ENCODE measurements at places on chromosomes 1 and 21.
A peak's percentile ranks its signal among the peaks of the same experiment; 100 is the strongest.

DNA sequence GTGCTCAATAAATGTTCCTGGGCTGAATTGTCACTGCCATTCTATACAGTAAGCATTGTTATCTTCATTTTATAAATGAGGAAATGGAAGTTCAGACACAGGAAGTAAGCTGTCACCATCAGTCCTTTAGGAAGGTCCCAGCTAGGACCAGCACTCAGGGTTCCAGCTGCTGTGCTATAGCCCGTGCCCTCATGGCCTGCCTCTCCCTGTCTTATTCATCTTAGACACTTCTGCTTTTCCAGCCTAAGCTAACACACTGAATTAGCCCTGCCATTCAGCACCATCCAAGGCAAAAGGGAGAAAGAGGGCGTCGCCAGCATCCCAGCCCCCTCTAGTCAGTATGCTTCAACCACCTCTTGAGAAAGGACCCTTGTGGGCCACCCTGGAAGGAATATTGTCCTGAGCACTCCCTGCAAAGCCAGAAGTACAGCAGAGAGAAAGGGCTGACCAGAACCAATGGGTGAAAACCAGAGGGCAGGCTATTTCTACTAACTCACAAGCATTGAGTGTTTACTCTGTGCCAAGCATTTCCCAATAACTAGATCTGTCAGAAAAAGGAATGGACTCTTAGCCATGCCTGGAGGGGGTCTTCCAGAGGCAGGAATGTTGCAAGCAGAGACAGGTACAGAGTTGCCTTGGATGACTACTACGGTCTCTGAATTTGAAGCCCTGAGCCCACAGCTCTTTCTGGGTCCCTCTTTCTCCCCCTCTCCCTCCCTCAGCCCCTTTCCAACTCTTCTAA is 77.9 kb upstream of the NFIA start:
- peak; percentile 39 for DNase-seq

GRCh38 chr21:45091550-45092322 is 17.4 kb downstream of the ADARB1 start:
- peak; percentile 27 for DNase-seq

DNA sequence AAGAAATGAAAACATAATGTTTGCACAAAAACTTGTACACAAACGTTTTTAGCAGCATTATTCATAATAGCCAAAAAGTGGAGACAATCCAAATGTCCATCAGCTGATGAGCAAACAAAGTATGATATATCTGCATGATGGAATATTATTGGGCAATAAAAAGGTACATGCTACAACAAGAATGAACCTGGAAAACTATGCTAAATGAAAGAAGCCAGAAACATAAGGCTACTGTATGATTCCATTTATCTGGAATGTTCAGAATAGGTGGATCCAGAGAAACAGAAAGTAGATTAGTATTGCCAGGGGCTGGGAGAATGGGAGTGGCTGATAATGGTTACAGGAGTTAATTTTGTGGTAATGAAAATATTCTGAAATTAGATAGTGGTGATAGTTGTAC is 19.0 kb downstream of the FBXO28 start:
- no peak for DNase-seq

DNA sequence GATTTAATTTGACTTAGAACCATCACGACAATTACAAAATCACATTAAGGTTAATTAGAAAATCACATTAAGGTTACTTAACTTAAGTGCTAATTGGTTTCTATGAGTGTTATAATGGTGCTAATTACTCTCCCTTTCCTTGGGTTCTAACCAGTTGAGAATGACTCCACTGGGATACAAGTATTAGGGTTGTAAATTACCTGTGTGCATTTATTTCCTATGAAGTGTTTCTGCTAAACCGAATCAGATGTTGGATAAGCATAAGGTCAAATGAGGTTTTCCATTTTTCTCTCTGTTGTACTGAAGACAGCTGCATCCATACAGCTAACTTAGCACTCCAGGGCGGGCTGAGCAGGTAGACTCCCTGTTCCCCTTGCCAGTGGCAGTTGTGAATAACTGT is 610.3 kb upstream of the TMPRSS15 start:
- no peak for DNase-seq

DNA sequence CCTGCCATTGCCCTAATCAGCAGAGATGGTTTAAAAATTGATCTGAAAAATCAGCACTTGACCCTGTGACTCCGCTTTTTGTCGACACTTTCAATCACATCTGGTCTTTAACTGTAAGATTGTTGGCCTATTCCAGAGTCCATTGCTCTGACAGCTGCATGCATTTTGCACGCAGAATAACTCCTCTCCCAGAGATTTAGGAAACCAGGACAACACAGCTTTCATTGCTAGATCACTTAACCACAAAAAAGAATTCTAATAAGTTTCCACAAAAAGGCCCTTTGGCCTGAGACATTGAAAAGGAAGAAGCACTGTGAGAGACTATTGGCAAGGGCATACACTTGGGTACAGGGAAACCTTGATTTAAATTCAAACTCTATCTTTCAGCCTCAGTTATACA is 373.1 kb downstream of the TGFB2 start:
- peak; percentile 13 for DNase-seq

- DNase-seq: no peak
These were observed 44.1 kb downstream of the PLXNA2 start for GRCh38 chr1:208200116-208200515.

GRCh38 chr1:27727126-27727525 is 1.4 kb downstream of the FAM76A start:
- DNase-seq: peak; percentile 60

GRCh38 chr1:201171063-201172036 is 17.1 kb upstream of the TMEM9 start:
- peak; percentile 33 for DNase-seq

DNA sequence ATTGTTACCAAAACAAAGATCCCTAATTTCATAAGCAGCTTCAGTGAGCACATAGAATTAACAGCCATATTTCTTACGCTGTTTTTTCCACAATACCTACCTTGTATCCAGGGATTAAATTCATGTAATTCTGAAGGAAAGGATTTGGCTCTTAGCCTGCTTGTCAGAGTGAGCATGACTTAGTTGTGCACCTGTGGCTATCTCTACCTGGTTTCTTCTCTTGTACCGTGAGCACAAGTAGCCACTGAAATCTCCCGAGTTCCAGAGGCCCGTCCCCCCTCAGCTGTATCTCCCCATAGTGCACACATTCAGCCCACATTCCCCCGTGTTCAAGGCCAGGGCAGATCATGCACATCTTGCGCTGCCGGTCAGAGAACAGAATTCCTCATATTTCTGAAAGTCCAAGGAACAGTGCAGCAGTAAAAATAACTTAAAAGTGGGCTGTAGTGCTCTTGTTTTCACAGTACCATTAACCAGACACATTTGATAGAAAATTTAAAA is 2.3 kb downstream of the TENT5C start:
- DNase-seq: no peak

- DNase-seq: no peak
These were observed 377.4 kb downstream of the RRAGC start for GRCh38 chr1:38481871-38482826.

DNA sequence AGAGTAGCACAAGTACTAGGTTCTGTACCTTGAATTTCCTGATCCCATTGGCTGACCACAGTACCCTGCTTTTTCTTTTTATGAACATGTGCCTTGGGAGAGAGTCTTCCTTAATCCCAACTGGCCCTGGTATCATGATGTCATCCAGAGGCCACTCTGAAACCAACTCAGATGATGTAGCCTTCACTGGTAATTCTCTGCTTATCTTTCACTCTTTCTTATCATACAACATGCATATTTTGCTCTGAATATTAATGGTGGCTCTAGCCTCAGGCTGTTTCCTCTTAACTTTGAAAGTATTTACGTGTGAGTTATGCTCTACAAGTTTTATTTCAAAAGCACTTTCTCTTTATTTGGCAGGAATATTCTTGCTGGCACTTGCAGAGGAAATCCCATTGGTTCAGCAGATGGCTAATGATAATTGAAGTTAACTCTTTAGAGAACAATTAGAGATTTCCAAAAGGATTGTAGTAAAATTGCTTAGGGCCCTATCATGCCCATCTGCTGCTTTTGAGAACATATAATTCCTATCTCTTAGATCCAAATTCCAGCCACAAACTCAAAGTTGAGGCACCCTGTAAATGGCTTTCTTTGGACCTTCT is 86.1 kb downstream of the PTGER3 start:
- DNase-seq: no peak

- no peak for DNase-seq
These were observed 466.1 kb downstream of the KCNT2 start for GRCh38 chr1:196142111-196142640.

- no peak for DNase-seq
These were observed 748.6 kb upstream of the ADGRL2 start for GRCh38 chr1:81052162-81052561.

DNA sequence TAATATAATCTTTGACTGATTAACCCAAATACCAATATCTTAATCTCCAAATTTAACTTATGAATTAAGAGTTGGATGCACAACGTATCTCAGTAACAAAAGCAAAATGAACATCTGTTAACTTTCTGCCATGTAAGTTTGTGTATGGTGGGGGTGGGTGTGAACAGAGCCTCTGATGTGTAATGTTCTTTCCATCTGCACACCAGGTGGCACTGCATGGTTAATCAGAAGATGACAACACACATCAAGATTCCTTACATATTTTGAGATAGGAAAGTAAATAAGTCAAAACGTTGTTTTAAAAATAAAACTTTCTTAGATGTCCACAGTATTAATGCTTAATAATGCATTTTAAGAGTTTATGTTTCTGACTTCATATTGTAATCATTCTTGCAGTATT is 251.9 kb downstream of the DPYD start:
- DNase-seq: peak; percentile 73

GRCh38 chr21:17538576-17538975 is 25.7 kb downstream of the CXADR start:
- DNase-seq: no peak

DNA sequence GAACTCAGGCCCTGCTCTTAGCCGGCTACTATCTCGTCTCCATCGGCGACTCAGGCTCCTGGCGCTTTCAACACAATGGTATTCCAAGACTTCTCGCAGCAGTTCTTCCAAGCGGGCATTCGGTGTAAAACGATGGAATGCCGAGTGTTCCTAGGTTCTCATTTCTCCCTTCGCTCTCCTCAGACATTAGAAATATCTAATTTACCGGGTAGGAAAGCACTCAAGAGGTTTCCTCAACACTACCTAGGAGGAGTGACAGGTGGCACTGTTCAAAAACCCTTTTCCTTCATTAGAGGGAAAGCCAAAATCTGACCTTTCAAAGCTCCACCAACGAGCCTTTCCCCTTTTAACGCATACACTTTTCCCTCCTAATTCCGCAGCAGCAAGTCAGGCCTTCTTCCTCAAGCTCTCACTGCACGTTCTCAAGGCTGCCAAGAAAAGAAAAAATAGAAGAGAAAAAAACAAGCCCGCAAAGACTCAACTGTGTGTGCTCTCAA is 601 bp downstream of the UBE2G2 start:
- DNase-seq: peak; percentile 31

- no peak for DNase-seq
These were observed 45.0 kb upstream of the RASAL2 start for GRCh38 chr1:178048883-178049282.

DNA sequence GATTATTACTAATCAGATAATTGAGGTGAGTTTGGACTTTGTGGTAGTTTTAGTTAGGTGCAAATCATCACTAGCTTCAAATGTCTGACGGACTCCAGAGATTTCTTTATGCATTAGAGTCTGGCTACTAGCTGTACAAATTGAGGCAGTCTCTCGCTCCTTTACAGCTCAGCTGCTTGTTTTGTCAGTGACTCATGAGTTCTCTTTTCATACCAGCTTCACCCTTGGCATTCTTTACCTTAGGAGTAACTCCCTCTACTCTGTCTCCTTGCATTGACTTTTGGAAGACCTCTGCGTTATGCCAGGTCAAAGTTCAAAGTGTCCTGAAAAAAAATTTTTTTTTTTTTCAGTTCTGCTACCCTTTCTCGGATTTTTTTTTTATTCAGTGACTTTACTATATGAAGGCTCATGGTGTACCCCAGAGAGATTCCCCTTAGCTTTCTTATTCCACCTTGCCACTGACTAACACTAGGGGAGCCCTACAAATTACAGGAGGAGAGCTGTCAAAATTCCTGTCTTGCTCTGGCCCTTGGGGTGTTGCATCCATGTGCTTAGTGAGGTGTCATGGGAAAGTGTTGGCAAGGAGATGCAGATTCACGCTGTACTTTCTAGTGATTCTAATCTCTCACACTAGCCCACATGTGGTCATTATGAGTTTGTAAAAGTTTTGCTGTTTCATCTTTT is 576.6 kb downstream of the ADGRL2 start:
- DNase-seq: peak; percentile 64

- peak; percentile 81 for DNase-seq
These were observed 73.3 kb downstream of the MRPL37 start for GRCh38 chr1:54273092-54273794.

DNA sequence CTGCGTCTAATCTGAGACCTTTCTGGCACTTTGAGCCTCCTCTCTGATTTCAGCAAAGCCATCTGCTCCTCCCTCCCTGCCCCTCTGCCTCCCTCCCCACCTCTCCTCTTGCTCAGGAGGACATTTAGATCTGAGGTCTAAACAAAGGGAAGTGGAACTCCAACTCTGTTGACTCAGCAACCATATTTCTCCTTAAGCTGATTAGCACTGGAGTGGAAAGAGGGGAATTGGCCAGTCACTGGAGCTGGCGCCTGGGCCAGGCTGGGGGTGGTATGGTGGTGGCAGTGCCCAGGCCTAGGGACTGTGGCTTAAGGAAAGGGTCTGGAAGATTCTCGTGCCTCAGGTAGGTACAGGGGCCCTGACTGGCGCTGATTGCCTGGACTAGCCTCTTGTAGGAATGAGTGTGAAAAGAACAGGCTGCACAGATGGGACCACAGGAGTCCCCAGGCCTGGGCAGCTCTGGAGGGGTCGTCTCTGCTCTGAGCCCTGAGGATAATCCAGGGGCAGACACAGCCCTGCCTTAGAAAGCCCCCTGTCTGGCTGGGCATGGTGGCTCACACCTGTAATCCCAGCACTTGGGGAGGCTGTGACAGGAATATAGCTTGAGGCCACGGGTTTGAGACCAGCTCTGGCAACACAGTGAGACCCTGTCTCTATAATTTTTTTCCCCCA is 11.9 kb downstream of the SH2D2A start:
- no peak for DNase-seq

DNA sequence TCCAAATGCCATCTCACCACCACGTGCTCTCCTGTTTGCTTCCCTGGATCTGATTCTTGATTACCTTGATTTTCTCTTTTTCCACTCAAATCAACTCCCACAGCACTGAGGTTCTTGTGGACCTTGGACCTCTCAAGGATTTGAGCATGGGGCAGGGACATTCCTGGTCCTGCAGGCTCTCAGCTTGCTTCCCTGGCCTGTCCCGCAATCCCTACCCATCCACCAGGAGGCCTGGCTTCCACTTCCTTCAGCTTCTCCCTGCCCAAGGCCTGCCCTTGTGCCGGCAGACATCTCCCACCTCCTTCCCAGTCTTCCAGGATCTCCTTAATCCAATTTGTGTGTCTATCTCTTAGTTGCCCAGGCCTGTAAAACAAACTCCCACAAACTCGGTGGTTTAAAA is 21.6 kb downstream of the PLA2G2A start:
- DNase-seq: no peak

GRCh38 chr1:177960939-177961622 is 8.8 kb downstream of the SEC16B start:
- DNase-seq: peak; percentile 27

GRCh38 chr1:101497881-101498559 is 261.2 kb downstream of the S1PR1 start:
- DNase-seq: no peak

GRCh38 chr1:33460947-33461629 is 11.4 kb upstream of the ZSCAN20 start:
- no peak for DNase-seq
